NCI-H526 (cell line): ENCODE measurements at places on chromosomes 5 and 9.

DNA sequence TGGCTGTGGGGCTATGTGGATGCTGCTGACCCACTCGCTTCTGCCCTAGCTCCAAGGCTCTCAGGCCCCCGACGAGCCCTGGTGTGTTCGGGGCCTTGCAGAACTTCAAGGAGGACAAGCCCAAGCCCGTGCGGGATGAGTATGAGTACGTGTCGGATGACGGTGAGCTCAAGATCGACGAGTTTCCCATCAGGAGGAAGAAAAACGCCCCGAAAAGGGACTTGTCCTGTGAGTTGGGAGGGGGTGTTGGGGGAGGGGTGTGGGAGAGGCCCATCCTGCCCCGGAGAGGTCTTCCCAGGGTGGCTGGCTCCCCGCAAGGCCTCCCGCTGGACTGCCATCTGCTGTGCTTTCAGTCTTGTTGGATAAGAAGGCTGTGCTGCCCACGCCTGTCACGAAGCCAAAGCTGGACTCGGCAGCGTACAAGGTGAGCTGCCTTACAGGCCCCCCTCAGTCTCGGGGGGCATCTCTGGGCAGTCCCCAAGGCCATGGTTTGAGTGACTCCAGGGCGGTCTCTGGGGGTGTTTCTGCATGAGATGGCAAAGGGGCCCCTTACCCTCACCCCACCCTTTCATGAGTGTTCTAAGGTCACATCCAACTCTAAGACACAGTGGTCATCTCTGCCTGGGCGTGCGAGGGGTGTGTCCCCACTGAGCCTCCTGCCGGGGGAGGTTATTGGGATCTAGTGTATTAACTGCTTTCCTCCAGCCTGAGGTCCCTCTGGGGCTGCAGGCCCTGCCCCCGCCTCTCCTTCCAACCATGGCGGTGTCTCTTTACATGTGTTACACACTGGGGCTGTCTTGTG, 89.5 kb downstream of the PHF2 start:
- no peak for DNase-seq

DNA sequence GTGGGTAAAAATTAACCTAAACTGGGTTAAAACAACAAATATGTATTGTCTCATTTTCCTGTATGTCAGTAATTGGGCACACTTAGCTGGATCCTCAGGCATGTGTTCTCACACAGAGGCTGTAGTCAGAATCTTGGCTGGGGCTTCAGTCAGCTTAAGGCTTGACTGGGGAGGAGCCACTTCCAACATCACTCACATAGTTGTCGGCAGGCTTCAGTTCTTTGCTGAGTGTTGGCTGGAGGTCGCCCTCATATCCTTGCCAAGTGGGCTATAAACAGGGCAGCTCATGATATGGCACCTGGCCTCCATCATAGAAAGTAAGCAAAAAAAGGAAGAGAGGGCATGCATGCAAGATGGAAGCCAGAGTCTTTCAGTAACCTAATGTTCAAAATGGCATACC, 173.0 kb downstream of the GIN1 start:
- DNase-seq: no peak

GRCh38 chr9:123695386-123695785, 234.5 kb downstream of the DENND1A start:
- no peak for DNase-seq

DNA sequence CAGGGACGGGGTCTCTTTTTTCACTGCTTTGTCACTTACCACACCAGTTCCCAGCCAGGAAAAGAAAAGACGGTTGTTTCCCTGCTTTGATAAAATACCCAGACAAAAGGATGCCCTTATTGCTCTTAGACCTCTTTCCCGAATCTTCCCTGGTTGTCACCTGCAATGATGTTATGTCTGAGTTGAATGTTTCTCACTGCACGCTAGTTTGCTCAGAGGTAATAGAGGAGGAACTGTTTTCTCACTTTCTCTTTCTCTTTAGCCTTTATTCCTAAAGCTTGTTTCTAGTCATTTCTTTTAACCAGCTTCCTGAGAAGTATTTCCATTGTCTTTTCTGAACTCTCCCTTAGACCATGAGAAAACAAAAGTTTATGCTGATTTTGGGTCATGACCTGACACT, 32.9 kb downstream of the ACER2 start:
- DNase-seq: no peak

GRCh38 chr9:23581931-23582330, 244.1 kb downstream of the ELAVL2 start:
- DNase-seq: no peak

GRCh38 chr9:75812141-75812540, 78.3 kb upstream of the PCSK5 start:
- DNase-seq: no peak

DNA sequence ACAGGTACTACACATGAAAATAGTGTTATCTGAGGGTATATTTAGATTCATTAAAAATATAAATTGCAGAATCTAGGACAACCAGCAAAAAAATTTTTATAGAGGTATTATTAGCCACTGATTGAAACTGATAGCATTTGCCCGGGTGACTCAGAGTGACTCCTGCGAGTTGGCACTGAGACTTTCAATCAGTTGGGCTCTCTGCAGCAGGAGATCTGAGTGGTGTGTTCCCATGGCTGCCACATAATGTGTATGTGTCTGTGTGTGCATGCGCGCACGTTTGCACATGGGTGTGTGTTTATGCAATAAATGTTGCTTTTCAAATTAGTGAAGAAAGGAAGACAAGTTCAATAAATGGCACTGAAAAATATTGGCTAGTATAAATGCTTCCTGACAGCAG, 100.1 kb upstream of the MRPS30 start:
- DNase-seq: no peak

- no peak for DNase-seq
Observed at GRCh38 chr9:131942146-131942720, 137.4 kb downstream of the MED27 start.

DNA sequence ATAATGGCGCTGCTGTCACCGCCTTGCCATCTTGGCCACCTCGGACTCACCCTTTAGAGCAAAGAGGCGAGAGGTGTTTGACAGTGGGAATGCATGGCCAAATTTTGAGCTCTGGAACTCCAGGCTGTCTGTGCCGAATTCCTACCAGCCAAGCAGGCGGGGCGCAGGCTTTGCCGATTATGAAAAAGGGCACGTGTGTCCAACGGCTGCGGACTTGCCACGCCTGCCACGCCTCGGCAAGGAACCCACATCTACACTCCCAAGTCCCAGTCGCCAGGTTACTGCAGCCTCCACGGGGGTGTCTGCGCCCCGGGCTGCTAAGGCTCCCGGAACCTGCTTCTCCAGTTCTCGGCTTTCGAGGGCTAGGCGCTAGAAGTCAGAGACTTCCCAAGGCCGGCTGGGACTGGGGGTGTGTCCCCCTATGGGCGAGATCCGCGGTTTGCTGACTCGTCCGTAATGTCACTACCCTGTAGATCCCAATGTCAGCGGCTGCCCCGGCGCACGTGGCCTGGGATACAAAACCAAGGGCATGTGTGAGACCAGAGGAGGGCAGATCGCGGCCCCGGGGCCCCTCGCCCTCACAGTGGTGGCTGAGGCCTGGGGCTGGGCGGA, 2.8 kb downstream of the NPR3 start:
- DNase-seq: no peak

DNA sequence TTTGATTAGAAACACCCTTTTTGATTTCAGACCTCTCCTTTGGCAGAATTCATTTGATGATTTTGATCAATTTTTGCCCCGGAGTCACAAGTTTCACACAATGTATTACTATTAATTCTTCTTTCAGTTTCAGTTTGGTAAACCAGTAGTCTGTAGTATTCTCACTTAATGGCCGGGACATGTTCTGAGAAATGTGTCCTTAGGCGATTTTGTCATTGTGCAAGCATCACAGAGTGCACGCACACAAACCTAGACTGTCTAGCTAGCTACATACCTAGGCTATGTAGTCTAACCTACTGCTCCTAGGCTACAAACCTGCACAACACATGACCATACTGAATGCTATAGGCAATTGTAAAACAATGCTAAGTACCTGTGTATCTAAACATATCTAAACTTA, 662.5 kb downstream of the IRX1 start:
- no peak for DNase-seq

GRCh38 chr5:10493884-10494283, 52.2 kb downstream of the ROPN1L start:
- DNase-seq: no peak

DNA sequence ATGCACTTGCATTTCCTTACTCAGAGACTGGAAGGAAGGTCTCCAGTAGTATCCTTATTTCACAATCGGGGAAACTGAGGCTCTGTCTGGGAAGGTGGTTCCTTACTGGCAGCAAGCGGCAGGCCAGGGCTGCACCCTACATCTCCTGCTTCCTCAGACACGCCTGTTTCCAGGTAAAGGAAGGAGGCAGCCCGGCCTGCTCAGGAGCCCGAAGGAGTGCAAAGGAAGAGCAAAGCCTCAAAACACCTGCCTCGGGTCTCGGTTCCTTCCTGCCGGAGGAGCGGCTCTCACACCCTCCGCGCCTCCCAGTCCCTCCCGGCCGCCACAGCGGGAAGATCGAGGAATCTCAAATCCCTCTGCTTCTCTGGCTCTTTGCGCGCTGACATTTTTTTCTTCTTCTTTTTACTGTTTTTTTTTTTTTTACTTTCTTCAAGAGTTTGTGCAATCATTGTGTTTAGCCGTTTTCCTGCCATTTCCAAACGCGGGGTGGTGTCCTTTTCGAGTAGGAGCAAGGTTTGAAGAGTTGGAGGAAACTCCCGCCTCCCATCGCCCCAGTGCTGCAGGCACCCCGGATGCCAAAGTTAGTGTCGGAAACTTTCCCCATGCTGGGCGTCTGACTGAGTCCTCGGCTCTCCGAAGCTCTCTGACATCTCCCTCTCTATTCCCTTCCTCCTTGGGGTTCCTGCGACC, 1.0 kb downstream of the GGTA1 start:
- peak; percentile 21 for DNase-seq

- DNase-seq: no peak
Observed at GRCh38 chr5:120326651-120327050, 137.4 kb upstream of the PRR16 start.

DNA sequence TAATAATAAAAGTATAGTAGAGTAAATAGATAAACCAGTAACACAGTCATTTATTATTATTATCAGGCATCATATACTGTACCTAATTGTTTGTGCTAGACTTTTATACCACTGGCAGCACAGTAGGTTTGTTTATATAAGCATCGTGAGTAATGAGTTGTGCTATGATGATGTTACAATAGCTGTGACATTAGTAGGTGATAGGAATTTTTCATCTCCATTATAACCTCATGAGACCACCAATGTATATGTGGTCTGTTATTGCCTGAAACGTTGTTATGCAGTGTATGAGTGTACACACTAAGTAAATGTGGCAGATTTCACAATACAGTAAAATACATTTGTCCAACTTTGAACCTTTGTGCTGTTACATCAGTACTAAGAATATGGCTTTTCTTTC, 72.7 kb upstream of the SPATA31D4 start:
- DNase-seq: no peak

- DNase-seq: no peak
Observed at GRCh38 chr5:142204219-142204618, 95.6 kb downstream of the NDFIP1 start.

- no peak for DNase-seq
Observed at GRCh38 chr5:146461319-146461718, 14.2 kb downstream of the TCERG1 start.
